ENCODE measurements at places on chromosomes 12 and 14.

- no peak for DNase-seq
These were observed 2.4 kb downstream of the MYBPC1 start for GRCh38 chr12:101597164-101597563.

GRCh38 chr12:119301379-119301778 is 33.1 kb upstream of the CCDC60 start:
- no peak for DNase-seq

DNA sequence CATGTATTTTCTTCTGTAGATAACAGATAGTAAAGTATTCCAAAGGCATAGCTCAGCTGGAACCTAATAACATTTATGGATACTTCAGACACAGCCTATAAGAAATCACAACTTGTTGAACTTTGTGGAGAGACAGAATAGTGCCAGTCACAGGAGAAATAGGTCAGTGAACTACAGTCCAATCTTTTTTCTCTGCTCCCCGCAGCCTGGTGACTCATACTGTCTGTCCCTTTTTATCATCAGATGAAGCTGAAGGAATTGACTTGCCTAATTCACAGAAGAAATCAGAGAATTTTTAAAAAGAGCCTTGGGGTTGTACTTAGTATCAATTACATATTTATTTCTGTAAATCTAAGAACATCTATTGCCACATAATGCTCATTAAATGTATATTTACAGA is 222.3 kb downstream of the ALG10 start:
- no peak for DNase-seq

- DNase-seq = no peak
These were observed 13.1 kb downstream of the P2RX2 start for GRCh38 chr12:132631666-132632065.

- no peak for DNase-seq
These were observed 18.6 kb upstream of the RERGL start for GRCh38 chr12:18108611-18109010.

DNA sequence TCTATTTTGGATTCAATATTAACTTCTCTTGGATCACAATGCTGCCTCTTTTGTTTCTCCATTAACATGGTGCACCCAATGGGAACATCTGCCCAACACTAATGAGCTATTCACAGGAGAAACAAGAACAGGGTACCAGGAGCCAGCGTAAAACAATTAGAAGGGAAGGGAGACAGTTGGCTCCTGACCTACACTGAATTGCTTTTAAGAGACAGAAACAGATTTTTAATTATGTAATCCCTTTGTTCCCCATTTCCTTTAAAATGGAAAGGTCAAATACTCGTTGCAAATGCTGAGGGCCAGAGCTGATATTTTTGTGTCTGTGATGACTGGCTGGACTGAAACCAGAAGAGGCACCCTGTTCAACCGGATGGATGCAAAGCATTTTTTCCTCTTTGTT is 108.3 kb downstream of the SEC23A start:
- DNase-seq = no peak
